ENCODE measurements at places on chromosomes 2 and 18. TPM values are rescaled to one million over a fixed set of nuclear protein-coding genes. Genes with fewer than 3 reads are reported as not detected.

TXNDC2 gene
- not detected for total RNA-seq

POTEF gene
- 1.1 TPM for total RNA-seq

GRCh38 chr2:16218161-16218560 is 277.8 kb downstream of the MYCN start:
- DNase-seq, result no peak

GRCh38 chr2:1701020-1701419 is 43.3 kb downstream of the PXDN start:
- no peak for DNase-seq

GRCh38 chr2:185227391-185227790 is 511.2 kb upstream of the FSIP2 start:
- DNase-seq, result no peak

DNA sequence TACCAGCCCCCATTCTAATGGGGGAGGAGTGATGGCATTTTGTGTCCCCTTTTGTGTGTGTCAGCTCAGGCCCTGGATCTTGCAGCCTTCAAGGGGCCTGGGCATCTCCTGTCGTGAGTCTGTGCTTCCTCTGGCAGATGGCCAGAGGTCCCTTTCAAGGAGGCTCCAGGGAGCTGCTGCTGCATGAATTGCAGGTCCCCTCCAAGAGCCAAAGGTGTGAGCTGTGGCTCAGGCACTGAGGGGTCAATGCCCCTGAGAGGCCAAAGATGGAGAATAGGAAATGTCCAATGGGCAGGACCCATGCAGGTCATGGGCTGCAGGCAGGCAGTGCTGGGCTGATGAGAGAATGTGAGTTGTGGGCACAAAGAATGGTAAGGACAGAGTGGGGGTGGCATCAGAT is 10.4 kb downstream of the MAB21L4 start:
- no peak for DNase-seq

- DNase-seq, result no peak
Measured at GRCh38 chr2:112314856-112315255, 39.5 kb downstream of the ZC3H6 start.

KCNK3 gene
- total RNA-seq, result not detected

IL18R1 gene
- total RNA-seq, result 0.51 TPM

GRCh38 chr18:22311301-22311700 is 106.4 kb downstream of the CTAGE1 start:
- no peak for DNase-seq

DNA sequence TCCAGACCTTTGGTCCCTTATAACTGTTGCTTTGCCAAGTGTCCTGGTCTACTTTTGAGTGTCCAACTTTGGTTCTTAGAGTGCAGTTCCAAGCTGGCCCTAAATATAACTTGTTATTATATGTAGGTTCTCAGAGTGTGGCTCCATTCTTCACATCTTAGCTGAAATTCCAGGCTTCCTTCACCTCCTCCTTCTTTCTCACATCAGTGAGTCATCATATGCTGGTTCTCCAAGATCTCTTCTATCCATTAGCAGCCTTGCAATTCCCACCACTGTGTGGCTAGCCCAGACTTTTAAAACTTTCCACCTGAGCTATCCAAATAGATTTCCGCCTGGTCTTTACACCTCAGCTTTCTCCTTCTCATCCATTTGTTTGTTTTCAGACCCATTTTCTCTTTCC is 12.6 kb upstream of the CXCR4 start:
- no peak for DNase-seq

DNA sequence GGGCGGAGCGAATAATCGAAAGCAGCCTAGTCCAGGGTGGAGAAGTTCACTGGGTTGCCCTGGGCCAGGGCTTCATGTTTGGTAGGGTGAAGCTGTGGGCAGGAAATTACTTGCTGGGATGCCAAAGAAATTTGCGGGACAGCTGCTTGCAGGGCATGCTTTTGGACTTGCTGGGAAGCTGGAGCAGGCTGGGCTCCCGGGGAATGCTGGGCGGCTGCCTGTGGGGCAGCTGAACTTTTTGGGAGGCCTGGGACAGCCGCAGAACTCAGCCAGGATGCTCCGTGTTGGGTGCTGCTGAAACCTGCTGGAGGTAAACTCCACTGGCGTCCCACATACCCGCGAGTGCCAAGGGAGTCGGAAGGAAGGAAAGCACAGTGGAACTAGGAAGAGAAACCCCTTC is 31.9 kb downstream of the ASB1 start:
- DNase-seq, result no peak

CRACDL gene
- 3.3 TPM for total RNA-seq

DNA sequence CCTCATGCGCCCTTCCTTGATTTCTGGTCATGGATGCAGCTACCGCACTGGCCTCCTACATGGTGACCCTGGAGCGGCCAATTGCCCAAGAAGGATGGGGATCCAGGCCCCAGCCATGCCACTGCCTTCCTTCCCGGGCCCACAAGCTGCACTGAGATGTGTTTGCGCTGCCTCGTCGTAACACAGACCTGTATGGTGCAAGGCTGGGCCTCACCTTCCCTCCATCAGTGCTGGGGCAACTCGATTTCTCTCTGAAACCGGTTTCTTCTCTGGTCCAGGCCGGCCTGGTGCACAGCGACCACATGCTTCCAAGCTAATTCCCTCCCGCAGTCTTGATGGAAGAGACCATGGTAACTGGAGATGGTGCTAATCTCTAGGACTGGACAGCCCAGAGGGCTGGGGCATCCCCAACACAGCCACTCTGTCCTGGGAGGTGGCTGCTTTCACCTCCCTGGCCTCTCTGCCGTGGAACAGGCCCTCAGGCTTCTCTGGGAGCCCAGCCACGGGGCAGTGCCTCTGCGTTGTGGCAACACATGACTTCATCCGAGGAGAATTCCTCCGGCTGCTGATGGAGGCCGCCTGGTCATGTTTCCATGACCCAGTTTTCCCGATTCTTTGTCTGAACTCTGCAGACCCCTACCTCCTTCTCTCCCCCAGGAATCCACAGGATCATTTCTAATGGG is 184.2 kb downstream of the GLI2 start:
- no peak for DNase-seq

DNA sequence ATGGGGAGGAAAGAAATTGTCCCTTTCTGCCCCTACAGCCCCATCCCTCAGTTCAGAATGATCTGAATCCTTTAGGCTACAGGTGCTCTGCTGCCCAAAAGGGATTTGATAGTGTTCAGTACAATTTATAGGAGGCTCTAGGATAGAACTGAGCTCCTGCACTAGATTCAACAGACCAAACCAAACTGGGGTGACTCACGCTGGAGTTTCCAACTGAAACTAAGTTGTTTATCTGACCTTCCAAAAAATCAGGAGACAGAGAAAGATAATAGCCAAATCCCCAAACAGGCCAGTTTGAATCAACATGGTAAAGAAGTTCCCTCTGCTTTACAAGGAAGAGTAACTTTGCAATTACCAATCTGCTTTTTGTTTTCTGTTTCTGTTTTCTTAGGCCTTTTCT is 72.7 kb upstream of the MBOAT2 start:
- DNase-seq, result no peak

SULT1C2 gene
- total RNA-seq, result 0.85 TPM

- DNase-seq, result no peak
Measured at GRCh38 chr2:179031731-179032408, 18.1 kb downstream of the CCDC141 start.

- no peak for DNase-seq
Measured at GRCh38 chr2:30514134-30514847, 67.2 kb downstream of the LCLAT1 start.

- DNase-seq, result no peak
Measured at GRCh38 chr2:59395119-59395518, 1154.0 kb upstream of the FANCL start.

GRCh38 chr2:45554073-45554741 is 56.9 kb downstream of the SRBD1 start:
- DNase-seq, result no peak

POTEI gene
- total RNA-seq, result 0.15 TPM

DNA sequence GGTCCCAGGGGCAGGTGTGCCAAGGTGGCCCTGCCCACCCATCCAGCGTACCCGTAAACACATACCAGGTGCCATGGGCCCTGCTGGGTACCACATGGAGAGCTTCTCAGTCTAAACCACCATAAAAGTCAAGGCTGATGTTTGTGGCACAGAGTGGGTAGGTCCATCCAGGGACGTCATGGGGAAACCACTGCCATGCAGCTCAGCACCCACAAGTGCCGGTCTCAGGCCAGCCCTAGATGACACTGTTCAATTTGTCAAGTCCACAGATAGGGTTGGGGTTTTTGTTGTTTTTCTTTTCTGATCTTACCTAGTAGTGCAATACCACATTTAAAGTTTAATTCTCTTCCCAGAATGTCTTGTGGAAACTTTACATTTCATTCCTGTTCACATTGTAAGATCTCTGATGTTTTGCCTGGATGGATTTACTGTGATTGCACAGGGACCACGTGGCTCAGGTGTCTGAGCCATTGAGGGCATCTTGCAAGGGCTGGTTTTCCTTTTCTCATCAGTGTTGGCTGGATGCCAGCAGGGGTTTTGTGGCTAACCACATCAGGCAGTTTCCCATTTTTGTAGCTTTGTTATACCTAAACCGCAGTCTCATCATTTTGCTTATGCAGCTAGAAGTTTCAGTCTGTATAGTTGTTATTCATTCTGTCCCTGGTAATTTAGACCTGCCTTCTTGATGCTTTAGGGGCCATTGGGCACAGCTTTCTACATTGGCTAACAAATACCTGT is 64.7 kb downstream of the STK25 start:
- no peak for DNase-seq

MOCOS gene
- 0.56 TPM for total RNA-seq

DNA sequence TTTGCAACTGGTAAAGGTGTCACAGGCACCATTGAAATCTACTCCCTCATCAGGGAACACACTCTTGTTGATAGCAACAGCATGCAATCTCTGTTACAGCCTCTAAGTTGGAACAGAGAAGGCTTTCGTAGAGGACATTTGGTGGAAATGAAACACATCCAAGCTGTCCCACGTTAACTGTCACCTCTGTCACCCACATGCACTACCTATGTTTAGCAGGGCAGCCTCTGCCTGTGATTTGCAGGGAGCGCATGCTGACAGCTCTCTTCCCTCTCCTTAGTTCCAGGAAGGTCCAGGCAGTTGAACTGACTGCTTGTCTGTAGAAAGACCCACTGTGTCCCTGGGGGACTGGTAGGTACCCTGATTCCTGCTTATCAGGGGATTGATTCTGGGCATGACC is 306.8 kb downstream of the GBX2 start:
- DNase-seq, result no peak

DSG3 gene
- not detected for total RNA-seq

Measured in endothelial cell (in vitro differentiated cells).